ENCODE measurements at places on chromosomes 13 and 19. TPM values are rescaled to one million over a fixed set of nuclear protein-coding genes. Genes with fewer than 3 reads are reported as not detected.

The LIM2 gene
- not detected for total RNA-seq

The ZNF69 gene
- 2.7 TPM for total RNA-seq

The ZNF573 gene
- total RNA-seq, result 9.9 TPM

The CLDN10 gene
- total RNA-seq, result not detected

The PEG3 gene
- 7.2 TPM for total RNA-seq

The MBD3L3 gene
- total RNA-seq, result not detected

The FAM83E gene
- total RNA-seq, result not detected

The COL5A3 gene
- total RNA-seq, result 8.9 TPM

Measured in cardiac septum (tissue), 1 donor.